Pancreas (tissue), 10 donors: ENCODE measurements at places on chromosomes 2 and 18. TPM values are rescaled to one million over a fixed set of nuclear protein-coding genes. Genes with fewer than 3 reads are reported as not detected.

DNA sequence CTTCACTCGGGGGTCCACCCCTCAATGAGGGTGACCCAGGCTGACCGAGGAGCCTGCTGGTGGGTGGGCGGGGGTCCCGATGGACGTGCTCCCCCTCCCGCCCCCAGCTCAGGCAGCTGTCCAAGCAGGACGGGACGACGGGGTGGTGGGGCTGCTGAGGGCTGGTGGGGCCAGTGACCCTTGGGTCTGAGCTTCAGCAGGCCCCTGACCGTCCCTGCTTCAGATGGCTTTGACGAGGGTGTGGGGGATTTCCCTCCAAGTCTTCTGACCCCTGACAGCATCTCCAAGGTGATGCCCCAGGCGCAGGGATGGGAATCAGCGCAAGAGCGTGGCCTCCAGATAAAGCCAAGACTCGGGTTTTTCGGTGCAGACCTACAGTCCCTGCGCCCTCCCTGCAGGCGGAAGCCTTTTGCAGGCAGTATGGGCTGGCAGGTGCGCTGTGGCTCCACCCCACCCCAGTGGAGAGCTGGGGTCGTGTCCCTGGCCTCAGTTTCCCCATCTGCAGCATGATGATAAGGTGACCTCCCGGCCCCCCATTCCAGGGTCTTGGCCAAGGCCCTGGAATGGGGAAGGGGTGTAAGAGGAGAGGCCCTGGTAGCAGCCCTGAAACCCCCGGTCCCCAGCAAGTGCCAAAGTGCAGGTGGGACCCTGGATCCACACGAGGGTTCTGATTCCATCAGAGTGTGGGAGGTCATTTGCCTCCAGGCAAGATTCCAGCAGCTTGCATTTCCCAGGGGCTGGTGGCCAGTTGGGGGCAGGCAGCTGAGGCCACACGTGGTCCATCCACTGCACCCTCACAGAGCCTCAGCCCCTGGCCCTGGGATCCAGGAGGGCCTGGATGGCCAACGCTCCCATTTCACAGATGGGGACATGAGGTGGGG lies 8.7 kb downstream of the CROCC2 start:
- peak; percentile 60 for DNase-seq

BMP10 gene
- polyA plus RNA-seq, result not detected

DNA sequence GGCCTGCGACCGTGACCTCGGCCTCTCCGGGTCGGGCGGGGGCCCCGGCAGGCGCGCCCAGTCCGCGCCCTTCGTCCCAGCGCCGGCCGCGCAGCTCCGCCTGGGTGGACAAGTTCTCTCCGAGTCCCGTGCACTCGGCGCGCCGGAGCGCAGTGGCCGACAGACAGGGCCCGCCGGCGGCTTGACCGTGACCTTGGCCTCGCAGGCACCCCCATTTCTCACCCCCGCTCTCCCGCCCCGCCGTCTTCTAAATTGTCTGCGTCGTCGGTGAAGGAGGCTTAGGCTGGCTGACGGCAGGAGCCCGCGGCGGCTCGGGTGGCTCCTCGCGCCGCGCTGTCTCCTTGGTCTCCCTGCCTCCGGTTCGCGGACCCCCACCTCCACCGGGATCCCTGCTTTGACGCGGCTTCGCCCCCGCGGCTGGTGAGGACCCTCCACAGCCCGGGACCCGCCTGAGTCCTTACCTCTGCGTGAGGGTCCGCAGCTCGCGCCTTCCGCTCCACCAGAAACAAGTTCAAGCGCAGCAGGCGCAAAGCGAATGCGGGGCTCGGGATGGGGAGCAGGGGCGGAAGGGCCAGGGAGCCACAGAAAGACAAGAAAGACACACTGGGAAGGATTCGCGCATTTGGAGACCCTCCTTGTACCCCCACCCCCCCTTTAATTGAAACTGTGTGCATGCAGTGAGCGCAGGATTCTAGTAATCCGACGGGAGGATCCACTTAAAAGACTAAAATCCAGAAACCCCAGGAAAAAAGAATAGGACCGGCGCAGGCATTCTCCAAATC lies 4.0 kb downstream of the PTGR3 start:
- no peak for DNase-seq

- DNase-seq, result no peak
Observed at GRCh38 chr18:13445241-13445897, 226.8 kb downstream of the LDLRAD4 start.

DNA sequence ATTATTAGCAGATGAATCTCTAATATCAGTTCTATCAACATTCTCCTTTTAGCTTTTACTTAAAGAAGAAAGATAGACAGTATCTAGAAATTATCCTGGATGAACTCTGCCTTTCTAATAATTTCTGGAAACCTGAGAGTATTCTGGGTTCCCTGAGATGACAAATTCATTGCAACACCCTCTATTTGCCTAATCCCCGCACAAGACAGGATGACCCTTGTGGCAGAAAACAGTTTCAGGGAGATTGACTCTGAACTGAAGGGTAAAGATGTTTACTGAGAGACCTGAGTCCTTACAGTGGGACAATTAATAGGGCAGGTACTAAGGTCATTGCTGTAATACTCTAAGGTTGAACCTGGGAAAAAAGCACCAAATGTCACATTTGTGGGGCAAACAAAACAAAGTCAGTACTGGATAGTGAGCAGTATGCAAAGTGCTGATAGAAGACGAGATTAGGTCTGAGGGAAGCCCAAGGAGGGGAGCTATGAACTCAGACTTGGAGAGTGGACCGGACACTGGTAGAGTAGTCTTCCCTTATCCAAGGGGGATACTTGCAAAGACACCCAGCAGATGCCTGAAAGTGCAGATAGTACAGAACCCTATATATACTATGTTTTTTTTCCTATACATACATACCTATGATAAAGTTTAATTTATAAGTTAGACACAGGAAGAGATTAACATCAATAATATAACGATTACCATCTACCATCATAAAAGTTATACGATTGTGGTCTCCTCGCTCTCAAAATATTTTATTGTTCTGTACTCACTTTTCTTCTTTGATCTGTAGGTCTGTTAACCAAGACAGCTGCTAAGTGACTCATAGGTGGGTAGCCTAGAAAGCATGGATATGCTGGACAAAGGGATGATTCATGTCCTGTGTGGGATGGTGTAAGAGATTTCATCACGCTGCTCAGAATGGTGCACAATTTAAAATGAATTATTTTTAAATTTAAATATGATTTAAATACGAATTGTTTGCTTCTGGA lies 148.3 kb upstream of the KLHL14 start:
- no peak for DNase-seq

- no peak for DNase-seq
Observed at GRCh38 chr2:8332646-8333045, 349.2 kb upstream of the ID2 start.

DNA sequence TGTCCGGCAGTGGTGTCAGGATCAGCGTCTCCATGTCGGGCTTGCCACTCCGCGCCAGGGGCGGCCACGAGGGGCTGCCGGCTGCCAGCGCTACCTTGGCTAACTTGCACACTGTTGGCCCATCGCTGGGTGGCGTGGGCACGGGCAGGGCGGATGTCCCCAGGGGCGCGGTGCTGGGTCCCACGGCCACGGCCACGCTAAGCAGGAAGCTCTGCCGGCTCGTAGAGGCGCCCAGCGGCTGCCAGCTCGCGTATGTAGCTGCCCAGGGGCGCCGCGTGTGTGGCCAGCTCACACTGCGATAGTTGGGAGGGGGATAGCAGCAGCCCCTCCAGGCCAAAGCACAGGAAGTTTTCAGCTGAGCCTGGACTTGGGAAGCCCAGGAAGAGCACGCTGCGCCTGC lies 249.4 kb downstream of the ANKRD30B start:
- DNase-seq, result no peak

CIB4 gene
- 0.23 TPM for polyA plus RNA-seq

ABCG8 gene
- not detected for polyA plus RNA-seq

- no peak for DNase-seq
Observed at GRCh38 chr2:46032996-46033395, 264.2 kb upstream of the EPAS1 start.

GCG gene
- 1,874 TPM for polyA plus RNA-seq

FIGN gene
- 2.1 TPM for polyA plus RNA-seq

DNA sequence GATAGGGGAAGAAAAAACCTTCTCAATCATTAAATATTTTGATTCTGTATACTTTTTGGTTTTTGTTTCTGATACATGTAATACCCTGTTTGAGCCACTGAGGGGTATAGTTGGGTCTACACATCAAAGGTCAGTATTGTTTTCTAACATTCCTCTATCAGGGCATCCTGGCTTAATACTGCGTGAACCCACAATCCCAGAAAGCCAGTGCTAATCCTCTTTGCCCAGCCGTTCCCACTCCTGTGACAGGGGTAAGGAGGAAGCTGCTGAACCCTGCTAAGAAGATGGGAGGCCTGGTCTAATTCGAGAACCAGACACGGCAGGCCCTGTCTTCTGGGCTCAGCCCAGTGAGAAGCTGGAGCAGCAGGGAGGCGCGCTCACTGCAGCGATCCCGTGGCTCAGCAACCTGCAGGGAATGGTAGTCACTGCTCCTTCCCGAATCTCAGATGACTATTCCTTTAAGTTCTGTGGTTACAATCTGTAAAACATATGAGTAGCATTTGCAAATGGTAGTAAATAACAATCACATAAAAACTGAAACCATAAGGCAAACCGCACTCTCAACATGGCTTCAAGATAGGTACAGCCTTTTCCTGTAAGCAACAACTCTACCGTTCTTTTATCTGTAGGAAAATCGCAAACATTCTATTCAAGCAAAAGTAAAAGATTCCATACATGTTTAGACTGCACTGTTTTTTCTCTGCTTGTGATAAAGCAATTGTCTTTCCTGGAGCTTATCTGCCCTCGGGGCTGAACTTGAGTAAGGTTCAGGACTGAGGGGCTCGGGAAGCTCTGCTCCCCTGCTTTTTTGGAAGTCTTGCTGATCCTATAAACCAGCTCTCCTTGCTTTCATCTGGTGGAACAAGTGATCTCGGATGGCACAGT lies 87.0 kb downstream of the EPB41L3 start:
- no peak for DNase-seq

DNA sequence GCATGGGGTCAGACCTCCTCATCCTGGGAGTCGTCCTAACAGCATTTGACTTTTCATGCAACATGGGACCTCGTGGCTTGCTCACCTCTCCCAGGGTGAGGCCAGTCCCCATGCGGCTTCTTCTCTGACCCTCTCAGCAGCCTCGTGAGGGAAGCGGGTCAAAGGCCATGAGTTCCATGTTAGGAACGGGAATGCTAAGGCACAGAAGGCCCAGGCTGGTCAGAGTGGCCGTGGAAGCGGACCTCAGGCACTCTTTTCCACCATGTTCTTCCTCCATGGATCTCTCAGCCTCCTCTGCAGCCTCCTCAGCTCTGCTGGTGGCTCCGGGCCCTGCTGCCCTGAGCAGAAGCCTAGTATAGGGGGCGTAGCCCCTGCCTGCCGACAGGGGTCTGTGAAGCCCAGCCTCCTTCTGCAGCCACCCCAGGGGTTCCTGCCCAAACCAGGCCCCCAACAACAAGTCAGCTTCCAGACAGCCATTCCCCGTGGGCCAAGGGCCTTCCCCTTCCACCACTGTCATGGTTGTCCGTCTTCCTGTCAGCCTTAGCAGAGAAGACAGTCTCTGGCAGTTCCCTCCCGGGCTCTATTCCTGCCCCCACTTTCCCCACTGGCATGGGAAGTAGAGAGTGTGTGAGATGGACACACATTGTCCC lies 60.0 kb upstream of the OTOF start:
- DNase-seq, result no peak

PDCD1 gene
- 0.09 TPM for polyA plus RNA-seq

NEUROD1 gene
- 52.8 TPM for polyA plus RNA-seq

LYG2 gene
- polyA plus RNA-seq, result 0.16 TPM
